ENCODE measurements at places on chromosomes 4 and X. TPM values are rescaled to one million over a fixed set of nuclear protein-coding genes. Genes with fewer than 3 reads are reported as not detected.

Gene VCX
- not detected for total RNA-seq

Gene RNF150
- 0.17 TPM for total RNA-seq

Gene HSD17B11
- total RNA-seq: 50.5 TPM

Gene AKAP14
- total RNA-seq: not detected

Gene DNAJB14
- 33.0 TPM for total RNA-seq

Gene GAGE13
- total RNA-seq: not detected

Gene RNF175
- total RNA-seq: 0.66 TPM

Gene FGA
- 0.34 TPM for total RNA-seq

Gene FABP2
- total RNA-seq: not detected

DNA sequence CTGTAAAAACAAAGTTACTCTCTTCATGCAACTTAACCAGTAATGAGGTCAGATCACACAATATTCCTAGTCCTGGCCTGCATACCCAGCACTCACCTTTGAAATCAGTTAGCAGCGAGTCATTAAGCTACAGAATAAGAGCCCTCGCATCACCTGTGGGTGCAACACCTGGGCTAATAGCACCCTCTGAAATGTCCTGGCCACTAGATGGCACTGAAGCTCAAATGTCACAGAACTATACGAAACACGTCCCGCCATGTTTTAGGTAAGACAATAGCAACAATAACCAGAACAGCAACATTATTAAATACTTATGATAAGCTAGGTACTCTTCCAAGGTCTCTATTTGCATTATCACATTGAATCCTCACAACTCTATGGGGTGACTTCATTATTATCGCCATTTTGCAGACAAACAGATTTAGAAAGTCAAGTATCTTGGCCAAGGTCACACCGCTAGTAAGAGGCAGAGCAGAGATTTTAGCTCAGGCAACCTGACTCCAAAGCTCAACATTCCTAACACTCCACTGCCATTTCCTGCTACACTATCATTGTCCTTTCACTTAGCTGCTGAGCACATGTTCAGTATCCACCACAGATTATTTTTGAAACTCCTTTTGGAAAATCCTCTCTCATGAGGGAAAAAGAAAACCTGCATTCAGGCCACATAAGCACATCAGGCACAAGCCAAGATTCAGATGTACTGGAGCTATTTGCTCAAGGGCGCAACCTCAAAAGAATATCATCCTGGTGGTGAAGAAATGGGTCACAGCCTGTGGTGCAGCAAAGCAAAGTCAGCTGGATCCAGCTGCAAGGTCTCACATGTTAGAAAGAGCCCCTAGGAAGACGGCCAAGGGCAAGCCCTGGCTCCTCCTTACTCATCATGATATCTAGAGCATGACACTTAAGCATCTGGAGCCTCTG is 59.5 kb upstream of the KDR start:
- H3K27me3 ChIP-seq: no peaks in the 10 kb centered on the region
- peak overlapping the region; percentile 30 for H3K4me3 ChIP-seq
- H3K27ac ChIP-seq: peak overlapping the region; percentile 82
- peak; percentile 70 for DNase-seq
- peaks cover 11% of the 10 kb centered on the region for H3K36me3 ChIP-seq

GRCh38 chrX:122626871-122627270 is 557.2 kb upstream of the GRIA3 start:
- H3K4me3 ChIP-seq: no peak overlapping the region
- no peaks in the 10 kb centered on the region for H3K27me3 ChIP-seq
- H3K27ac ChIP-seq: no peak overlapping the region
- H3K36me3 ChIP-seq: no peaks in the 10 kb centered on the region
- DNase-seq: no peak
- H3K4me1 ChIP-seq: no peaks in the 10 kb centered on the region

- DNase-seq: no peak
- no peaks in the 10 kb centered on the region for H3K36me3 ChIP-seq
- no peaks in the 10 kb centered on the region for H3K4me1 ChIP-seq
- no peaks in the 10 kb centered on the region for H3K27me3 ChIP-seq
Measured at GRCh38 chrX:131543774-131544173, at the start of gene OR13H1. Gene OR13H1 (plus strand): TSS chrX:131544074. CDS start chrX:131544074, 0 bp downstream.

- no peaks in the 10 kb centered on the region for H3K27me3 ChIP-seq
- no peak for DNase-seq
- H3K4me3 ChIP-seq: no peak overlapping the region
- H3K27ac ChIP-seq: no peak overlapping the region
- no peaks in the 10 kb centered on the region for H3K36me3 ChIP-seq
- H3K4me1 ChIP-seq: no peaks in the 10 kb centered on the region
Measured at GRCh38 chrX:10243106-10243505, 86.3 kb downstream of the CLCN4 start.

DNA sequence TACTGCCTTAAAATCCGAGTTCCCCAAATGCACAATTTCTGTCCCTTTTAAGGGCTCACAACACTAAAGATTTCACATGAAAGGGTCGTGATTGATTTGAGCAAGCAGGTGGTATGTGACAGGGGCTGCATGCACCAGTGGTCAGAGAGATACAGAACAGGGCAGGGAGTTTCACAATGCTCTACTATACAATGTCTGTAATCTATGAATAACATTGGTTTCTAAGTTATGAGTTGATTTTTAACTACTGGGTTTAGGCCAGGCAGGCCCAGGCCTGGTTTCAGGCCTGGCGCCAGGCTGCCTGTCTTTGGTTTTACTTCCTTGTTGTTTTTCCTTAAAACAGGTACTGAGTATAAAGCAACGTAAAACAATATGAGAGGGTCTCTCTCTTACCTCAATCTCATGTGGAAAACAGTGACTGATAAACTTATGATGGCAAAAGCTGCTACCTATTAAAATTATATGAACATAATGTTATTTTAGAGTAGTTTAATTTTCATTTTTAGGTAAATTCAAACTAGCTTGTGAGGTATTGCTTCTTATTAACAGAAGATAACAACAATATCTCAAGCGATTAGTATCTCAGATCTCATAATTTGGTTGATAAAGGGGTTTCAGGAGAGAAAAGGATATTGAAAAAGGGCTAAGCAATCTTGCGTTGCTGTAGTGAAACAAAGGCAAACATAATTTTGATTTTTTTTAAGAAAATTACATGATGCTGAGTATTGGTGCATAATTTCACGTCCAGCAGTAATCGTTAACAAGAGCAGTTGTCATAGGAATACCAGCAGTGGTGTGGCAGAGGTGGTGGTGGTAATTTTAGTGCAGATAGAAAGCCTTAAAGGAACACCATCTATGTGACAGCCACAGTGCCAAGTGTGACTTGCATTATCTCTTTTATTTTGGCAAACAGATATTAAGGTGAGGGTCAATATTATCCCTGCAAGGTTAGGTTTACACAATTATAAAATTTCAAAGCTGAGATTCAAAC is 944.4 kb upstream of the GRID2 start:
- no peaks in the 10 kb centered on the region for H3K27me3 ChIP-seq
- H3K4me3 ChIP-seq: peak overlapping the region; percentile 95
- DNase-seq: peak; percentile 41
- H3K27ac ChIP-seq: peak overlapping the region; percentile 100
- peaks cover 18% of the 10 kb centered on the region for H3K36me3 ChIP-seq
- H3K4me1 ChIP-seq: peaks cover 28% of the 10 kb centered on the region

- no peaks in the 10 kb centered on the region for H3K36me3 ChIP-seq
- H3K27ac ChIP-seq: no peak overlapping the region
- no peaks in the 10 kb centered on the region for H3K4me1 ChIP-seq
- no peak for DNase-seq
- H3K27me3 ChIP-seq: no peaks in the 10 kb centered on the region
- H3K4me3 ChIP-seq: no peak overlapping the region
Measured at GRCh38 chr4:37882665-37883296, 8.1 kb upstream of the TBC1D1 start.

DNA sequence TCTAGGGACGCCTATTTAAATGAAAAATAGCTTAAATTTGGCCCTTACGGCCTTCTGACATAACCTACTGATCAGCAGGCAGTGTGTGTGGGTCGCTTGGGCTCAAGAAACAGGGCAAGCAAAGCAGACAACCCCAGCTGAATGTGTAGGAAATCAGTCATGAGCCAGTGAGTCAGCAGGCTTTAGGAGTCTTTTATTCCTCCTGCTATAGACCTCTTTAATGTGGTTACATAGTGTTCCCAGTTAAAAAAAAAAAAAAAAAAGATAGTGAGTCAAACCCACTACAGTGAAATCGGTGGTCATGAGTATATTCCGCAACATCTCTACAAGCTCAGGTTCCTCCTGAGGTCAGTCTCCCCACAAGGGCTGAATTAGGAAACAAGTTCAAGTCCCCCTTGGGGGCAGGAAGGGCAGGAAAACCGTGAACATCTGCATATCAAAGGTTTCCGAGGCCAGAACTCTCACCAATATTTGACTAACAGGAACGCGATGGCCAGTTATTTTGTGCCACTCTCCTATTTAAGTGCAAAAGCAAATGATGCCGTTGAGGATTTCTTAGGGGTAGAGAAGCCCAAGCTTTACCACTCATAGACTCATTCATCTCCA is 32.7 kb downstream of the ACSL1 start:
- DNase-seq: no peak
- H3K27me3 ChIP-seq: no peaks in the 10 kb centered on the region
- H3K36me3 ChIP-seq: no peaks in the 10 kb centered on the region
- H3K4me1 ChIP-seq: no peaks in the 10 kb centered on the region
- H3K4me3 ChIP-seq: no peak overlapping the region

DNA sequence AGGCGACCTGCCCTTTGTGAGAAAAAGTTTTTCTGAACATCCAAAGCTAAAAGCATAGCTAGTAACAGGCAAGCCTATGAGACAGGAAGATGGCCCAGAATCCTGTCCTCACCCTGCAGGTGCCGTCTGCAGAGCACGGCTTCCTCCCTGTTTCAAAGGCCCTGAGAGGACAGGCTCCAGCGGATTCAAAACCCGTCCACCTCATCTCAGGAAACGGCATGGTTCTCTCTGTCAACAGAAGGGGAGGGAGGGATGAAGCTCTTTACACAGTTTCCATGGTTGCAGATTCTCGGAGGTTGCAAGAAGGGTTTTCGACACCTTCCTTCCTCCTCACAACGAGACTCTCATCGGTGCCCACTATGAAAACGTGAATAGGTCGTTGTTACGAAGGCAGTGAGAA is 8.3 kb downstream of the PPP2R3B start:
- no peaks in the 10 kb centered on the region for H3K4me1 ChIP-seq
- H3K4me3 ChIP-seq: no peak overlapping the region
- no peak for DNase-seq
- no peak overlapping the region for H3K27ac ChIP-seq
- H3K36me3 ChIP-seq: peaks cover 8% of the 10 kb centered on the region

- DNase-seq: no peak
- H3K4me1 ChIP-seq: peaks cover 25% of the 10 kb centered on the region
- H3K27ac ChIP-seq: no peak overlapping the region
- peaks cover 10% of the 10 kb centered on the region for H3K36me3 ChIP-seq
- H3K27me3 ChIP-seq: no peaks in the 10 kb centered on the region
Measured at GRCh38 chr4:147833254-147833653, 101.4 kb downstream of the ARHGAP10 start.

- H3K4me1 ChIP-seq: peaks cover 36% of the 10 kb centered on the region
- no peak overlapping the region for H3K4me3 ChIP-seq
- H3K27me3 ChIP-seq: no peaks in the 10 kb centered on the region
- DNase-seq: no peak
- peaks cover 11% of the 10 kb centered on the region for H3K36me3 ChIP-seq
- H3K27ac ChIP-seq: no peak overlapping the region
Measured at GRCh38 chrX:68838571-68838910, 9.7 kb downstream of the EFNB1 start.

DNA sequence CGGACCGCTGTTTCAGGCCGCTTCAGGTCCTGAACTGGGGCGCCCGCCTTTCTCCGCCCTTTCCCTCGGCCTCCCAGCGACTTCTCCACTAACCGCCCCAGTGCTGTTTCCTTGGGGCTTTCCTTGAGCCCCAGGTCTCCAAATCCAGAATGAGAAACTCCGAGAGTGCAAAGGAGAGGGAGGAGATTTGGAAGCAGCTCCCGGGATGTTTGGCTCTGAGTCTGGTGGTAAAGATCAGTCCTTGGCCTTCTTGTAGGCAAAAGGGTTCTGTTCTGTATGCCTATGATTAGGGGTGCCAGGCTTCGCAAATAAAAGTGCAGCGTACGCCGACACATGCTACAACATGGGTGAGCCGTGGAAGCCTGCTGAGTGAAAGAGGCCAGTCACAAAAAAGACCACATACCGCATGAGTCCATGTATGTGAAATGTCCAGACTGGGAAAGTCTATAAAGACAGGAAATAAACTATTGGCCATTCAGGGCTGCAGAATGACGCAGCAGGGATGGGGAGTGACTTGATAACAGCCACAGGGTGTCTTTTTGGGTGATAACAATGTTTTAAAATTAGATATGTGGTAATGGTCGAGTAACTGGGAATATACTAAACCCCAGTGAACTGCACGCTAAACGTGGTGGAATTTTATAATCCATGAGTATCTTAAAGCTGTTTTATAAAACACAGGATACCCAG is 99.8 kb downstream of the TRAPPC11 start:
- no peak overlapping the region for H3K27ac ChIP-seq
- no peaks in the 10 kb centered on the region for H3K27me3 ChIP-seq
- H3K4me1 ChIP-seq: no peaks in the 10 kb centered on the region
- no peak overlapping the region for H3K4me3 ChIP-seq

DNA sequence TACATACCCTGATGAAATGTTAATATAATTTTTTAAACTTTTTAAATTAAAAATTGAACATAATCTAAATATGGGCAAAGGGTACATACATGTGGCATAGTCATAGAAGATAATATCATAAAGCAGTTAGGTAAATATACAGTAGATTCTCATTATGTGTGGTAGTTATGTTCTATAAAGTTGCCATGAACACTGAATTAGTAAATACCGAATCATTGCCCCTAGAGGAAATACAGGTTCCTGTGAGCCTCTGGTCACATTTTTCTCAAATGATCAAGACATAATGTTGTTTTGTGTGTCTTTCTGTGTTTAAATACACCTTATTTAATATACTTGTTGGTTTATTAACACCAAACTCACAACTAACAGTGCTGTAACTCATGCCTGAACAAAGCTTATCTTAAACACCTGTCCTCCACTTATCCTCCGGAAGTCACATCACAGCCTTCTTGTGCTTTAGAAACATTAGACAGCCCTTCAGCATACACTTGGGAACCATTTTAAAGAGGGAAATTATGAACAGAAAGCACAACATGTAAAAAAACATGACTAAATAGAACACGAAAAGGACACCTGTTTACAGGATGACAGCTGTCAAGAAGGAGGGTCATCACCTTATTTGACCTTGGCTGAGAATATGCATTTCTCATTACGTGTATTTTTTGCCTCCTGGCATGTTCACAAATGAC is 169.4 kb upstream of the NAP1L5 start:
- no peak overlapping the region for H3K4me3 ChIP-seq
- no peaks in the 10 kb centered on the region for H3K4me1 ChIP-seq
- H3K27me3 ChIP-seq: no peaks in the 10 kb centered on the region
- H3K36me3 ChIP-seq: no peaks in the 10 kb centered on the region
- DNase-seq: no peak

DNA sequence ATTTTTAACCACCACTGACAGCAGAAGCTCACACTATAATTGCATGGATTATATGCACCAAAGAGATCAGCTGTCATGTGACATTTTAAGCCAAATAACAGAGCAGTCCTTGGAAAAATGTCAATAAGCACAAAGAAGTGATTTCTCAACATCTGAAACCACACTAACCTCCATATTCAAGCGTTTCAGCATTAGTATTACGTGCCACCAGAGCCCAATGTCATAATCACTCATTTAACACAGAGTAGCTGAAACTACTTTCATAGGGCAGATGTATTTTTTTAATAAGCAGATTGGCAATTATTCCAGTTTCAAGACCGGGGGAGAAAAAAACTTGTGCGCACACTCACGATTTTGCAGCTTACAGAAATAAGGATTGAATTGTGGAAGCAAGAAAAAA is 76.6 kb downstream of the SH3KBP1 start:
- no peak for DNase-seq
- no peaks in the 10 kb centered on the region for H3K27me3 ChIP-seq
- no peak overlapping the region for H3K4me3 ChIP-seq

Measured in Calu3 (cell line).